ENCODE measurements at places on chromosomes 6 and 20.
A peak's percentile ranks its signal among the peaks of the same experiment; 100 is the strongest.

DNA sequence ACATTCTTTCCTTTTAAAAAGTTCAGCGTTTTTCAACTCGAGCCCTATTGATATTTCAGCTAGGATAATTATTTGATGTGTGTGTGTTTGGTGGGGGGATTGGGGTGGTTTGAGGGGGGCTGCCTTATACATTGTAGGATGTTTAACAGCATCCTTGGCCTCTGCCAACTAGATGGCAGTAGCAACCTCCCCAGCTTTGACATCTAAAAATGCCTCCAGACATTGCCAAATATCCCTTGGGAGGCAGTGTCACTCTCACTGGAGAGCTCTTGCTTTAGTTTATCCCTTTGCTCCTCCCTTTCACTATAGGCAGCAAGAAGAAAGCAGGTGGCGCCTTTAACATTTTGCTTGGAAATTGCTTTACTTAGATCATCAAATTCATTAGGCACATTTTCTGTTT lies 14.6 kb upstream of the TP53TG5 start:
- DNase-seq: no peak

DNA sequence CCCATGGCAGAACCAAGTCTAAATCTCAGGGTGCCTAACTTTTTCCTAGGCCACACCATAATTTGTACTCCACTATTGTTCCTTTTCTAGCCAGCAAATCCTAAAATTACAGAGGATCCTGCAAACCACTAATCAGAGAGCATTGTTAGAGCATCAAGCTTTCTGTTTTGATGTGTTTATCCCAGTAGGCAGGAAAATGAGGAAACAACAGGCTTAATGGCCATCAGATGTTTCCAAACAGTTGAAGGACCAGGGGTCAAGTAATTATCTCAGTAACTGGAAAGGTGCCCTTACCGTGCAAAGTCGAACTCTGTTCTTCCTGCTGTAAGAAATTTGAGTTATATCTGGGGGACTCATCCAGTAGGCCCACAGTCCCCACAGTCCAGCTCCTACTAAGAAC lies 58.7 kb downstream of the RALY start:
- no peak for DNase-seq

DNA sequence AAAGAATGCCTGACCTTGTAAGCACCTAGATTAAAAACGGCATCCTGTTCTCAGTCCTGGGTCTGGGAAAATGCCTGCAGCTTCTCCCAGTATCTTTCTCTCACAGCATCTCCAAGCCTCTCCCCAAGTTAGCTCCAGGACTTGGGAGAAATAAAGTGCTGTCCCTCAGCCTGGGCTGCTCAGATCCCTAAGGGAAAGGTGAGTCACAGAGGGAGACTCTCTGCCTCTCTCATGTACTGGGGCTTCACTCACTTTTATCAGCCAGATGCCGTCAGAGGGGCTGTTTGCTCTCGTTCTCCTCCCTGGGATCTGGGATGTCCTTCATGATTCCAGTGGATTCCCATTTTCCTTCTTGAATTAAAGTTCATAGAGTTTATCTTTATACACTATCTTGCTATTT lies 293.6 kb downstream of the COL12A1 start:
- DNase-seq: no peak

DNA sequence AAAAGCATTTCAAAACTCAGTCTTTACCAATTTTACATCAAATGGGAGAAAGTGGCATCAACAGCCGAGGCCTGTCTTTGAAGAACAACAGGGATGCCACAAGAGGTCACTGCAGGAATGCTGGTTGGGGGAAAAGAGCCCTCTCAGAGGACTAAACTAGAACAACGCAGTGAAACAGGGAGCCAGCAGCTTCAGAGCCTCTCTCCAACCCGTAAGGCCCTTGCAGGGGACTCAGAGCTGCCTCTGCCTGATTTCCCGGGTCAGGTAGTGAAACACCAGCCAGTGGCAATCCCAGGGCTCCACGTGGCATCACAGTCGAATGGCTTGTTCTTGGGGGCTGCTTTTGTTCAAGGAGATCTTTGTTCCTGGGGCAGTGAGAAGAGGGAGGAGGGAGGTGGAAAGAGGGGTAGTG lies 55.0 kb upstream of the KCNK16 start:
- DNase-seq: no peak

- no peak for DNase-seq
Observed at GRCh38 chr20:1298166-1298565, 30.8 kb downstream of the SDCBP2 start.

GRCh38 chr6:137390334-137390733 lies 103.9 kb downstream of the OLIG3 start:
- no peak for DNase-seq

DNA sequence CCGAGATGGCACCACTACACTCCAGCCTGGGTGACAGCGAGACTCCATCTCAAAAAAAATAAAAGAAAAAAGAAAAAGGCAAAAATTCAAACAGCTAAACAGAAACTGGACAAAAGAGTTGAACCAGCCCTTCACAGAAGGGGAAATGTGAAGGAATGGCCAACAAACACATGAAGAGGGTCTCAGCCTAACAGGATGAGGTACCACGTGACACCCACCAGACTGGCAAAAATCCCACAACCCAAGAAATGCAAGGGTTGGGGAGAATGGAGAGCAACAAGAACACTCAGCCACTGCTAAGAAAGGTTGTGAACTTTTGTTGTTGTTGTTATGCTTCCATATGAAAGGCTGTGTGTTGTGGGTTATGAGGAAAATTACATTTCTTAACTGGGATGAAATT lies 357.7 kb downstream of the PREX1 start:
- DNase-seq: no peak

- no peak for DNase-seq
Observed at GRCh38 chr6:71482742-71483141, 194.1 kb downstream of the OGFRL1 start.

- DNase-seq: no peak
Observed at GRCh38 chr20:50574108-50574507, 63.9 kb downstream of the PTPN1 start.

GRCh38 chr20:58306421-58307261 lies 2.9 kb upstream of the RAB22A start:
- DNase-seq: no peak

DNA sequence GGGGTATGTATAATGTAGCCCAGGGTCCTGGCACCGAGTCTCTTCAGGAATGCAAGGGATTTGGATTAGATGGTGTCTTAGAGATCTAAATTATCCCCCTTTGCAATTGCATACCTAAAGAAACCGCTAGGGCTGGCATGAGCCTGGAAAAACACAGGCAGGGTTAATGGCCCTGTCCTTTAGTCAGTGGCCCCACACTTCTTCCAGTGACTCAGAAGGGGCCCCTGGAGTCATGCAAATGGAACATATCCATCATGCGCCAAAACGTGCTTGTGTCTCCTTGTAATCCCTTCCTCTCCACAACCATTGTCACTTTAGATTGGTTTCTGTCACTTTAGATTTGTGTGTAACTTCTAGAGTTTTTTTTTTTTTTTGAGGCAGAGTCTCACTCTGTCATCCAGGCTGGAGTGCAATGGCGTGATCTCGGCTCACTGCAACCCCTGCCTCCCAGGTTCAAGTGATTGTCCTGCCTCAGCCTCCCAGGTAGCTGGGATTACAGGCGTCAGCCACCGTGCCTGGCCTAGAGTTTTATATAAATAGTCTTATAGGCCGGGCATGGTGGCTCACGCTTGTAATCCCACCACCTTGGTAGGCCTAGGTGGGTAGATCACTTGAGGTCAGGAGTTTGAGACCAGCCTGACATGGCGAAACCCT lies 8.7 kb upstream of the MYBL2 start:
- no peak for DNase-seq

- no peak for DNase-seq
Observed at GRCh38 chr20:430091-430999, 22.2 kb downstream of the RBCK1 start.

DNA sequence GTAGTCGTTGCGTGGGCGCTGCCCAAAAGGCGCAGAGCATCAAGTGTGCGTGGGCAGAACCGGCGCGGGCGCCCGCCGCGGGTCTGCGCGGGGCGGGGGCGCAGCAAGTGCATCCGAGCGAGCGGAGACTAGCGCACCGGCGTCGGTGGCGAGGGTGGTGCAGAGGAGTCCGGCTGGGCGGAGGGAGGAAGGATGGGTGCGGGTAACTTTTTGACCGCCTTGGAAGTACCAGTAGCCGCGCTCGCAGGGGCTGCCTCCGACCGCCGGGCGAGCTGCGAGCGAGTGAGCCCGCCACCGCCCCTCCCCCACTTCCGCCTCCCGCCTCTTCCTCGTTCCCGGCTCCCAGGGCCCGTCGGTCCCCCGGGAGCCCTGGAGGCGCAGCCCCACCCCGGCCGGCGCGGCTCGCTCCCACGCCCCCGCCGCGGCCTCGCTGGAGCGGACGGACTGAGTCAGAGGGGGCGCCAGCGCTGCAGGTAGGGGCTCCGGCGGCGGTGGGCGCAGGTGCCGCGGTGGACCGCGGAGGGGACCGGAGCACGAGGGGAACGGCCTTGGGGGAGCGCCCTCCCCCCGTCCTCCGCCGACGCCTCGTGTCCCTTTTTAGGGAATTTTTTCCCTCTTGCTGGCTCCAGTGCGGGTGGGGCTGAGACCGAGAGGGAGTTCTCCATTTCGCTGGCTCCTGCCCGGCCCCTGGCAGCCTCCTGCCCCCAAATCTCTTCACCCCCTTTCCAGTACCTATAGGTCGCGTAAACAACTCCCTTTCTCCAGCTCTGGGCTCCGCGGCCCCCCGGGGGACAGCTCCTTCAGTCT lies 1.6 kb upstream of the DBNDD2 start:
- peak; percentile 59 for DNase-seq

DNA sequence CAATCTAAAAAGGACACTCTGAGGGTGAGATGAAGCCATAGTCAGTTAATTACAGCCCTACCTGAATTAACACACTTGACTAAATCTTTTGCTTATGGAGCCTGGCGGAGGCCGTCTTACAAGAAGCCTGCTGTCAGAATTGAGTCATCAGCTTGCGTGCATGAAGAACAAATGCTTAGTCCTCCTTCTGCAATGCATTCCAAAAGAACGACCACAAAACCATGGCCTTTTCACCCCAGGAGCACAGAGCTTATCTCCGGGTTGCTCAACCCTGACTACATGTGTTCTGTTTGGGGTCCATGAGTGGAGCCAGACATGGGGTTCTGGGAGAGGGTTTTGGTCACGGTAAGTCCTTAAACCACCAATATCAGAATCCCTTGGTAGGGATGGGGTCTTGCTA lies 318.1 kb downstream of the CLIC5 start:
- DNase-seq: no peak

- peak; percentile 72 for DNase-seq
Observed at GRCh38 chr20:46232539-46232938, 75.8 kb downstream of the CDH22 start.

DNA sequence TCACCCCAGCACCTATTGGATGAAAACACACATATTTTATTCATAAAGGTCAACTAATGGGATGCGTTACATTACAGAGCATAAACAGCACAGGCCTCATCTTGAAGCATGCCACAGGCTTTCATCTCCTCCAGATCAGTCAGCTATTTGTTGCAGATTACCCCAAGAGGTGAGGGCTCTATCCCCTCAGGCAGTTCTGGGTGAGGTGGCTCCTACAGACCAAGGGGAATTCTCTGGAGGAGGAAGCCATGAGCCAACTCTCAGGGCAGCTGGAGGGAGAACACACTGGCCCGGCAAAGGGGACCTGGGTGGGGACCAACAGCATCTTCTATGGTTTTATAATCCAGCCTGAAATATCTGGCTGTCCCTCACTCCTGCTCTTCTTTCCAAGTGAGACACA lies 126.4 kb upstream of the BTBD3 start:
- DNase-seq: no peak

DNA sequence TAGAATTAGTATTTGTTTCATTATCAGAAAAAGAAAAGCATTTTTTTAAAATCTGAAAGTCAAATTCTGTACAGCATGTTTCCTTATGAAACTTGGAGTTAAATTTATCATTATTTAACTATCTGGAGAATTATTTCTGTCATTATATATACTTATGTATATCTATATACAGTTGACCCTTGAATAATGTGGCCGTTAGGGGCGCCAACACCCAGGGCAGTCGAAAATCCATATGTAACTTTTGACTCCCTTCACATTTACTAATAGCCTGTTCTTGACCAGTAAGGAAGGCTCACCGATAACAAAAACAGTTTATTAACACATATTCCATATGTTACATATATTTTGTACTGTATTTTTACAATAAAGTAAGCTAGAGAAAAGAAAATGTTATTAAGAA lies 341.2 kb downstream of the ADGRB3 start:
- no peak for DNase-seq

GRCh38 chr20:3250091-3250504 lies 11.1 kb upstream of the SLC4A11 start:
- no peak for DNase-seq

GRCh38 chr6:63392092-63392724 lies 72.4 kb upstream of the LGSN start:
- DNase-seq: no peak

- no peak for DNase-seq
Observed at GRCh38 chr6:100378576-100378975, 86.1 kb downstream of the SIM1 start.

DNA sequence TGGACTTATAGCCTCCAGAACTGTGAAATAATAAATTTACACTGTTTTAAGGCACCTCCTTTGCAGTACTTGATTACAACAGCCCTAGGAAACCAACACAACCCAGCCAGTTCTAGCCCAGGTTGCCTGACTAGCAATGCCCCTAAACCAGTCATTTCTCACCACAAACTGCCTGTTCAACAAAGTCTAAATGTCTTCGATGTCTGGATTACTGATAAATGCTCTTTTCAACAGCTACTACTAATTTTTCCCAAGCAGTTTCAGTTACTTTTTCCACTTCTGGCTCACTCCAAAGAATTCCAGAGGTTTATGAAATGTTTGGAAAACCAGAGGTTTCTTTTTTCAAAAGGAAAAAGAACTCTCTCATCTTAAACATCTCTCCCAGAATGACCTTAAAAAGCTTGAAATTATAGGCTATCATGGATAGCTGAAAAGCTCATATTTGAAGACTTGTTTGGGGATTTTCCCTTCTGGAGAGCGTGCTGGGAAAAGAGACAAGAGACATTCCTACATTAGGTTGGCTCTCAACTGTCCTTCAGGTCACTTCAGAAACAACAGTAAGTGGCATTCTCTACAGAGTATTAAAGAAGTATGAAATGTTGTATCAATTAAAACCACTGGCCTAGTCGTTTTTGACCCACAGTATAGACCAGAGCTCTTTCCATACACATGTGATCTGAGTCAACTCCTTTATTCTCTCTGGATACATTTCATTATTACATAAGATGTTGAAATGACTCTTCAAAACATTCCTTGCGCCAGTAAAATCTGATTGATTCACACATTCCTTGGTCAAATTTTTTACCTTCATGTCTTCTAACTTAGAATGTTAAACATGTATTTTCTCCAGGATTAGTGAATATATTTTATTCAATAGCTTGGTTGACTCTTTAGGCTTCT lies 265.9 kb downstream of the COL12A1 start:
- DNase-seq: no peak

DNA sequence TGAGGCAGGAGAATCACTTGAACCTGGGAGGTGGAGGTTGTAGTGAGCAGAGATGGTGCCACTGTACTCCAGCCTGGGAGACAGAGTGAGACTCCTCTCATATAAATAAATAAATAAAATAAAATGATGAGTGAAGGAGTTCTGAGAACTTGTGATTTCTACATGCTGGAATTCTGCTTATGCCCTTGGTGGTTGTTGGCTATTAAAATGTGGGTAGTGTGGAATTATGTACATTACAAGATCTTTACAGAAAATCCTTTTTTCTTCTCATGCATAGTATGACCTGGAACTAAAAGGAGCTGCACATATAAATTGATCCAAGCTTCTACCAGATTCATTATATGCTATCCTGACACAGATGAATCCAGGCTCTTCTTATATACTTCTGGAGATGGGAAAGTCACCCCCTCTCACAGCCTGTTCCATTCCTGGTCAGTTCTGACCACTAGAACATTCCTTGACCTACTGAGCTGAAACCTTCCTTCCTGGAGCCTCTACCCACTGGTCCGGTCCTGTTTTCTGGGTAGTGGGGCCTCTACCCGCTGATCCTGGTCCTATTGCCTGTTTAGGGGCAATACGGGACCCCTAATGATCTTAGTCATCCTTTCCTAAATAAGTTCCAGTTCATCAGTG lies 37.7 kb upstream of the TAF8 start:
- no peak for DNase-seq
